Upper lobe of right lung (tissue), 1 donor: ENCODE measurements at places on chromosomes 5 and 9. TPM values are rescaled to one million over a fixed set of nuclear protein-coding genes. Genes with fewer than 3 reads are reported as not detected.
A peak's percentile ranks its signal among the peaks of the same experiment; 100 is the strongest.

Gene ASS1
- total RNA-seq, result 96.0 TPM

Gene TMEM267
- 12.0 TPM for total RNA-seq

Gene ZFP62
- 22.6 TPM for total RNA-seq

Gene PFN3
- not detected for total RNA-seq

GRCh38 chr5:178589180-178590140 lies 733 bp downstream of the COL23A1 start:
- H3K4me1 ChIP-seq, result peaks cover 11% of the 10 kb centered on the region
- no peaks in the 10 kb centered on the region for H3K36me3 ChIP-seq
- H3K27me3 ChIP-seq, result peaks cover 11% of the 10 kb centered on the region
- DNase-seq, result peak; percentile 73
- H3K4me3 ChIP-seq, result peak overlapping the region; percentile 49

GRCh38 chr9:82890401-82890800 lies 172.5 kb downstream of the RASEF start:
- H3K4me1 ChIP-seq, result no peaks in the 10 kb centered on the region
- H3K36me3 ChIP-seq, result no peaks in the 10 kb centered on the region
- no peak overlapping the region for H3K27ac ChIP-seq
- no peaks in the 10 kb centered on the region for H3K27me3 ChIP-seq

DNA sequence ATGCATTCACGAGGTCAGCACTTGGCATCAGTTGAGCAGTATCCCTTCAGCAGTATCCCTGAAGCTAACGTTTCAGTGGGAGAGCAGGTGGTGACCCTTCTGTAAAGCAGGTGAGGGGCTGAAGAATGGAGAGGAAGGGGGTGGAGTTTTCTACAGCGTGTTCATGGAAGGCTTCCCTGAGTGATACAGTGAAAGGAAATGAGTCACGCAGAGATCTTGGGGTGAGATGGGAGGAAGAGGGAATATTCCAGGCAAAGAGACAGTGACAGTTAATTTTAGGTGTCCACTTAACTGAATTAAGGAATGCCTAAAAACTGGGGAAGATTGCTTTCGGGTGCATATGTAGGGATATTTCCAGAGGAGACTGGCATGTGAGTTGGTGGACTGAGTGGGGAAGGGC lies 25.7 kb downstream of the TAS2R1 start:
- H3K27ac ChIP-seq, result no peak overlapping the region
- no peaks in the 10 kb centered on the region for H3K27me3 ChIP-seq
- H3K4me1 ChIP-seq, result no peaks in the 10 kb centered on the region
- no peak for DNase-seq
- no peaks in the 10 kb centered on the region for H3K36me3 ChIP-seq

DNA sequence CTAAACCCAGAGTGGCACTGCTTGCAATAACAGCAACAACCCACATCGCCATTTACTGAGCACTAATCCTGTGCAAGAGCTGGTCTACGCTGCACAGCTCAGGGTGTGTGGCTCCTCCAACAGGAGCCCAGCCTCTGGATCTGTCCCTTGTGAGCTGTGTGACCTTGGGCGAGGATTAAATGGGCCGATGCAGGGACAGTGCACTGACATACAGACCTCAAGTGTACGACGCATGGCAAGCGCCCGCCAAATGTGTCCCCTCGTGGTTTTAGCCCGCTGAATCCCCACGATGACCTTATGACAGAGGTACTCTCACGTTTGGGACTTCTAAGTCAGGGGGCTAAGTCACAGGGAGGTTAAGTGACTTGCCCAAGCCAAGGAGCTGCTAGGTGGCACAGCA lies 130.3 kb upstream of the RAPGEF1 start:
- no peaks in the 10 kb centered on the region for H3K36me3 ChIP-seq
- no peak for DNase-seq
- no peak overlapping the region for H3K4me3 ChIP-seq
- peaks cover 4% of the 10 kb centered on the region for H3K4me1 ChIP-seq
- H3K27ac ChIP-seq, result no peak overlapping the region
- no peaks in the 10 kb centered on the region for H3K27me3 ChIP-seq
